ENCODE measurements at places on chromosomes 11 and 22.

GRCh38 chr11:92843455-92843854, 126.0 kb upstream of the MTNR1B start:
- DNase-seq: no peak

- DNase-seq: no peak
Observed at GRCh38 chr11:83159902-83160865, 3.3 kb downstream of the PCF11 start.

- DNase-seq: no peak
Observed at GRCh38 chr11:761526-762108, 14.4 kb downstream of the TALDO1 start.

- DNase-seq: no peak
Observed at GRCh38 chr22:40499209-40499623, 128.8 kb downstream of the SGSM3 start.

DNA sequence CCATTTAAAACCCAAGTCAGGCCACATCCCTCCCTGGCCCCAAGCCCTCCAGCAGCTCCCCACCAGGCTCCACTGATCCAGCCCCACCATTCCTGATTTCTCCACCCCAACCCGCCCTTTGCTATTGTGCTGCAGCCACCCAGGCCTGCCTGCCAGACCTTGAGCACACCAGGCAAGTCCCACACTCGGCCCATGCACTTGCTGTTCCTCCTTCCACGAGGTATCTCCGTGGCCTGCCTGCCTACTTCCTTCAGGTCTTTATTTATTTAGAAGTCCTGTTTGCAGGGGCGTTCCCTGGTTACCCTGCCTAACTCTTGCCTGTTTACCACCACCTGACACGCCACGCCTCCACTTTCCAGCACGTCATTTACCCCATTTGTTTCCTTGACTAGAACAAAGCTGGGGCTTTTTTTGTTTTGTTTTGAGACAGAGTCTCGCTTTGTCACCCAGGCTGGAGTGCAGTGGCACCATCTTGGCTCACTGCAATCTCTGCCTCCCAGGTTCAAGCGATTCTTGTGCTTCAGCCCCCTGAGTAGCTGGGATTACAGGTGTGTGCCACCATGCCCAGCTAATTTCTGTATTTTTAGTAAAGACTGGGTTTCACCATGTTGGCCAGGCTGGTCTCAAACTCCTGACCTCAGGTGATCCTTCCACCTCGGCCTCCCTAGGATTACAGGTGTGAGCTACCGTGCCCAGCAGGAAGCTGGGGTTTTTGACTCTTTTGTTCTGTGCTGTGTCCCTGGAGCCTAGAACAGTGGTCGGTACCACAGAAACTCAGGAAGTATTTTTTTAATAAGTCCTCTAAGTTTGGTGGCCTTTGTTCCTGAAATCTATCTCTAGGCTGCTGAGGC, 6.7 kb downstream of the CENPM start:
- peak; percentile 82 for DNase-seq

- DNase-seq: no peak
Observed at GRCh38 chr11:3860375-3860774, 4.9 kb downstream of the STIM1 start.

DNA sequence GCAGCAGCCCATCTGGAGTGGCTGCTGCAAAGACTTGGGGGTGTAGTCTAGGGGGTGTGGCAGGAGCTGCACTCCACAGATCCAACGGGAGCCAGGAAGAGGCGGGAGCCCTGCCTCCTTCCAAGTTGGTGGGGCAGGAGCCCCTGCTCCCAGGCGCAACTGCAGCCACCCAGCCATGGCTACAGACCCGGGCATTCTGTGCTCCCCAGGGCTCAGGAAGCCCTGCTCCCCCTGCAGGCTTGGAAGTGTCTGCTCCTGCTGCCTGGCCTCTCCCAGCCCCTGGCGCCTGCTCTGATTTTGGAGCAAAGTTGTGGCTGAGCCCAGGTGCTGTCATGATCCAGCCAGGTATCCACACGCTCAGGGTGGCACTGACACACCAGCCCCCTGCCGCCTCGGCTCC, 58.5 kb downstream of the CCDC34 start:
- no peak for DNase-seq

DNA sequence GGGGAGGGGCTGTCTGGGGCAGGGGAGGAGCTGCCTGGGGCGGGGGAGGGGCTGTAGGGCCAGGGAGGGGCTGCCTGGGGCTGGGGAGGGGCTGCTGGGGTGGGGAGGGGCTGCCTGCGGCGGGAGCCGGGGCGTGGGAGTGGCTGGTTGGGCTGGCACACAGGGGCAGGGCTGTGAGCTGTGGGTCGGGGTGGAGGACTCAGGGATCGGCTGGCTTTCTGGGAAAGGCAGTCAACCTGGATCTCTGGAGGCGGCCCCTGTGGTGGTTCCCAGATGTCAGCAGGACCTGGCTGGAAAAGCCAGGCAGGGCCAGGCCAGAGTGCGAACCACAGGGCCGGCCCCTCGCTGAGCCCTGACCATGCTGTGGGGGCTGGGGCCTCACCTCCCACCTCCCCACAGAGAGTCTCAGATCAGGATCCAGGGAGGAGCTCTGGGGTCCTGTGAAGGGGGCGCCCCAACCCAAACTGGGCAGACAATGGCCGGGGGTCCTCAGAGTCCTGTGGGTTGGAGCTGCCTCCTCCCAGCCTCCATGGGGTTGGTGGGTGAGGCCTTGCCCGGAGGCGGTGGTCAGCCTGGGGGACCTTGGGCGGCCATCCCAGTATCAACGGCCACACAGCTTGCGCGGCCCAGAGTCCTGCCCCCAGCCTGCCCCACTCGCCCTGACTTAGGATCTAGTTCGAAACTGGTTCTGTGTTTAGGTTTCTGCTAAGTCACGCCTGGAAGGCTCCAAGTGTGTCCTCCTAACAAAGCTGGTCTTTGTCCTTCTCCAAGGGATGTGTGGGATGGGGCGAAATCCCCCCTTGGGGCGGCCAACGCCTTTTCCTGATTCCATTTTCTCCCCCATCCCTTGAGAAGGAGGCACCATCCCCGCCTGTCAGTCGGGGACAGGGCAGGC, 1.9 kb downstream of the MUC5B start:
- DNase-seq: no peak

- no peak for DNase-seq
Observed at GRCh38 chr11:16357775-16358174, 1.4 kb upstream of the SOX6 start.

DNA sequence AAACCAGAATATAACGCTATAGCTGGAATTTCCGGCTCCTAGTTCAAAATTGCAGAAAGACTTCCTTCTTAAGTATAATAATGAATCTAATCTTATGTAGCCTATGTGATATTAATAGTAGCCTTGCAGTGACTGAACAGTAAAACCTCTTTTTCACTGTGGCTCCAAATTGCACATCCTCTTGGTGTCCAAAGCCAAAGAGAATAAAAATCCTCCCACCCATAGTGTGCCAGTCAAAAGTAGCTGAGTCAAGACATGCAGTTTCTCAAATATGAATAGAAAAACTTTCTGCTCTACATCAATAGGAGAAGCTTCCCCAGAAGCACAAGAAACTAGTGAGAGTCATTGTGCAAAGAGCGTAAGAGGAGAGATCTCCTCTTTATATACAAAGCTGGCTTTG, 76.0 kb upstream of the PICALM start:
- DNase-seq: no peak

GRCh38 chr22:22389467-22389866, 119.1 kb downstream of the ZNF280B start:
- no peak for DNase-seq

DNA sequence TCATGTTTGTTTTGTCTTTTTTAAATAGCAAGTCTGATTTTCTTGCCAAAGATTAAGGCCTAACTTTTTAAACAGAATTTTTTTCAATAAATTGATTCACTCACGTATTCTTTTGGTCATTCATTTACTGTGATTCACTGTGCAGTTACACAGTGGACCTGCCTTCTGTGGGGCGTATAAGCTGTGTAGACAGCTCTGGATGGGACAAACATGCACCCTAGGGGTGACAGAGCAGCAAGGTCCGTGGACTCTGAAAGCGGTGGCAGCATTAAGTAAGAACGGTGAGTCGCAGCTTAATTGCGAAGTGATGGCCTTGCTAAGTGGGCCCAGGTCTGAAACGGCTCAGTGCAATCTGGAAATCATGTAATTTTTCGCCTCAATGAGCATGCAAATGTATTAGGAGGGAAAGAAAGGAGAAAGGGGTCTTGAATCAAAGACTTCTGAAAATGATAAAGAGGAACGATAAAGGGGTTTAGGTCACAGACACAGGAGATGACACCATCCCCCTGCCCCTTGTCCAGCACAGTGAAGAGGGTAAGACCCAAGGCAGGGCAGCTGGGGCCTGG, 113.1 kb downstream of the SPATA19 start:
- no peak for DNase-seq

- no peak for DNase-seq
Observed at GRCh38 chr22:26401726-26402125, 27.3 kb upstream of the ASPHD2 start.

DNA sequence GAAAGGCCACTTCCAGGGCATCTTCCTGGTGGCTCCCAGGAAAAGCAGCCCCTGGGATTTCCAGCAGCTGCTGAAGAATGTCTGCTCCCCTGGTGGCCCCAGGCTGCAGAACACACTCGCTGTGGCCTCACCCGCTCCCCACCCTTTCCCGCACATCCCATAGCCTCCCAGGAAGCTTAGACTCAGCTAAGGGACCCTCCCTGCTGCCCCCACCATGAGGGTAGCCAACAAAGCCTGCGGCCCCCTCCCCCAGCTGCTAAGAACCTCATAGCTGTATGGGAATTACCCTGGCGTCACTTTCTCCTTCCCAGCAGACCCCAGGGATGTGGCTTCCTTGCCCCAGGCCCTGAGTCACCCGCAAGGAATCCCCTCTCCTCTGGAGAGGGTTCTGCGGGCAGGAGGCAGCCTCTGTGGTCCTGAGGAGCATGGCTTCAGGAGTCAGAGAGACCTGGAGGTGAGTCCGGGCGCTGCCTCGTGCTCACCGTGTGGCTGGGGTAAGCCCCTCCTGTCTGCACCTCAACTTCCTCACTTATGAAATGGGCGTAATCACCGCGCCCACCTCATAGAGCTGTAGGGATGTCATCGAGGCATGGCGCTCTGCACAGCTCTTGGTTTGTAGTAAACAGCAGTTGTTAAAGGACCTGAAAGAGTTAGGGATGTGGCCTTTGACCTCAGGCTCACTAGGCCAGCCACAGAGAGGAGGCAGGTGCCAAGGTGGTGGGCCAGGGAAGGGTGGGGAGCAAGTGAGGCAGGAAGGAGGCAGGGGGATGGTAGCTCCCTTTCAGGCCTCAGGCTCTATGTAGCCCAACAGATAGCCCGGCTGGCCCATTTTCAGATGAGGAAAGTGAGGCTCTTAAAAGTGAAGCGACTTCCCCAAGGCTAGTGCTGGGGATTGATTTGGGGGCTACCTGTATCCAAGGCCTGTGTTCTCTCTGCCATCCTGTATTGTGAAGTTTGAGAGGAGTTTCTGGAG, 71.2 kb downstream of the LRRC32 start:
- no peak for DNase-seq

GRCh38 chr22:43566561-43567332, 154.9 kb downstream of the MPPED1 start:
- no peak for DNase-seq

DNA sequence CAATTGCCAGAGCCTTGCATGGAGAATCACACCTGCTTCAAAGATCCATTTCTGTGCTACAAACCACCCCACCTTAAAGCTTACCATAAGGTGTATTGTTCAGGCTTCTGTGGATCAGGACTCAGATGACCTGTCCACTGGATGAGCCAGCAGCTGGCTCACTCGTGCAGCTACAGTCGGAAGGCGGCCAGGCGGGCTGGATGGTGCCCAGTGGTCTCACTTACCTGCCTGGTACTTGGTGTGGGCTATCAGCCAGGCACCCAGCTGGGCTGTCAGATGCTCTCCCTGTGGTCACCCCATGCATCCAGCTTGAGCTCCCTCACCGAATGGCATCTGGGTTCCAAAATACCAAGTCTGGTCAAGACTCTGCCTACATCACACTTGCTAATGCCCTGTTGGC, 10.9 kb upstream of the APOBEC3B start:
- no peak for DNase-seq

GRCh38 chr11:22163394-22163797, 29.5 kb upstream of the ANO5 start:
- DNase-seq: no peak

DNA sequence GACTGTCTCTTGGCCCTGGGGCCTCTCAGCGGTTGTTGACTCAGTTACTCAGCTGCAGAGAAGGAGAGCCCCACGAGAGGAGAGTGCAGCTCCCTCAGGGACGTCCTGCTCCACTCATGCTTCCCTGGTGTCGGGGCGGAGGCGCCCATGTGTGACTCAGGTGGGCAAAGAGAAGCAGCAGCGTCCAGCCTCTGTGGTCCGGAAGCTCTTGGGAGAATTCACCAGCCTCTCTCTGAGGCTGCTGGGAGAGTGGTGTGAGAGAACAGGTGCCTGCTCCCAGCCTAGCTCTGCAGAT, 25.7 kb downstream of the GLB1L2 start:
- DNase-seq: no peak

- DNase-seq: no peak
Observed at GRCh38 chr22:20843501-20843900, 15.1 kb downstream of the PI4KA start.

DNA sequence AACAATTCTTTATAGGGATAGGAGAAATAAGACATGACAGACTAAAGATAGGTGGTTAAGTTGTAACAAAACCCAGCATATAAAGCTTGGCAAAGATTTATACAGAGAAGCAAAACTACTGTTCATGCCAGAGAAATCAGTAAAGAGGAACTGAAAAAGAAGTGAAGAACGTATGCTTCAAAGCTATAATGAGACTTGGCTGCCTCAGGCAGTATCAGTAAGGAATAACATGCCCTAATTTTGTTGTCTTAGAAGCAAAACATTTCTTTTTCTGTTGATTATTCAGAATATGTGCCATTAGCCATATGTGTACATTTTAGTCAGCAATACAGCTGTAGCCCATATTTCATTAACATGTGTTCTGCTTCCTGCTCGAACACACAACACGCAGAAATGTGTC, 403.2 kb downstream of the NELL1 start:
- DNase-seq: no peak

DNA sequence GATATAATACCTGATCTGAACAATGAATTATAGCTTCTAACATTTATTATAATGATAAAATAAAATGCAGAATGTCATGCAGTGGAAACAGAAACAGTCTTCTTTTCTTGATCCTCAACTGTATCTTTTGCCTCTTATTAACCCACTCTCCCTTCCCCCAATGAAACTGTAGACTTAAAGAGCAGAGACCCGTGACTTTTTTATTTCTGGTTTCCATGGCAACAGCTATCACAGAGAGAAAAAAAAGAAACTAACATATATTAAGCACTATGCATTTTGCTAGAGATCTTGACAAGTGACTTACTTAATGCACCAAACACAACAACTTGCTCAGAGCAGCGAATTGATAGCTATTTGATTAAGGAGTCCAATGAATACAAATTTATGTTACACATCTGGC, 69.3 kb downstream of the RAB38 start:
- DNase-seq: no peak

DNA sequence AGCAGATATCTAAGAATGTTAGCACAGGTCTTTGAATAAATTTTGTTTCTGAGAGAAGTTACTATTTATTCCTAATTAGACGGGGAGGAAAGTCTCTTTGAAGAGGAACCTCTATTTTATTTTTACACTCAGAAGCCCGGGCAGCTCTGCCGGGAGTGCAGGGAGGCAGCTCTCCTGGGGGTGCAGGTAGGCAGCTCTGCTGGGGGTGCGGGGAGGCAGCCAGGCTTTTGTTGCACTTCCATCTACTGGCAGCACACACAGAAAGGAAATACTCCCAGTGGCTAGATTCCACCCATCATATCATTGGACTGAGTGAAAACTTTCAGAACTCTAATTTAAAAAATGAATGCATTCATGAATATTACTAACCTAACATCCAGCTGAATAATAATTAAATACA, 24.6 kb downstream of the OR10A6 start:
- DNase-seq: no peak

GRCh38 chr22:35400501-35400790, 506 bp downstream of the MCM5 start:
- no peak for DNase-seq

GRCh38 chr11:44286911-44287310, 23.0 kb downstream of the ALX4 start:
- no peak for DNase-seq

Measured in activated T-helper 1 cell treated with anti-CD3 and anti-CD28 coated beads, Interleukin-2, amount 50 U/mL, for 16 hours (primary cell).